ENCODE measurements at places on chromosomes 5 and 9.

GRCh38 chr9:124739360-124739759 lies 31.8 kb downstream of the NR6A1 start:
- DNase-seq, result no peak

DNA sequence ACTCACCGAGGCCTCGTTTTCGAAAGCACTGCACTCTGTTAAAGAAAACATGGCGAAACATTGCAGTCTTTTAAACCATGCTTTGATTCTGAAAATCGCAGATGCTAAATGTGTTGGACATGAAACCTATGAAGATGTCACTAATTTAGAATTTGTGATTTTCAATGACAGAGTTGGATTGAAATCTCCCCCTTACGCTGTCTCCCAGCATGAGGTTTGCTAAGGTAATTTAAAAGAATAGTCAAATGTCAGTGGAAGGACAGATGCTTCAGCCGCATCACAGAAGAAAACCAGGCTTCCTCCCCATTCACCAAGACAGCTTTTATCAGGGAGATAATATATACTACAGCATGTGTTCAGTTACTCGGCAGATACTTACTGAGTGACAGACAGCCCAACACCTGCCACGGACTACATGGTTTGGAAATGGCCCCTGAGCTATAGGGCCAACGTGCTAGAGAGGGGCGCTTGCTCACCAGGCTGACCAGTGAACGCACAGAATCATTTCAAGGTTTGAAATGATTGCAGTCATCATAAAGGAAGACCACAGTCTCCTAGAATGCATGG lies 136.9 kb downstream of the ADAMTS16 start:
- DNase-seq, result no peak

GRCh38 chr5:156479849-156480248 lies 152.9 kb downstream of the SGCD start:
- DNase-seq, result no peak

GRCh38 chr9:95444160-95444559 lies 72.6 kb downstream of the PTCH1 start:
- no peak for DNase-seq

- DNase-seq, result no peak
Measured at GRCh38 chr5:173736923-173737412, 120.5 kb upstream of the BOD1 start.

GRCh38 chr9:137781906-137782585 lies 95.5 kb upstream of the CACNA1B start:
- DNase-seq, result no peak

DNA sequence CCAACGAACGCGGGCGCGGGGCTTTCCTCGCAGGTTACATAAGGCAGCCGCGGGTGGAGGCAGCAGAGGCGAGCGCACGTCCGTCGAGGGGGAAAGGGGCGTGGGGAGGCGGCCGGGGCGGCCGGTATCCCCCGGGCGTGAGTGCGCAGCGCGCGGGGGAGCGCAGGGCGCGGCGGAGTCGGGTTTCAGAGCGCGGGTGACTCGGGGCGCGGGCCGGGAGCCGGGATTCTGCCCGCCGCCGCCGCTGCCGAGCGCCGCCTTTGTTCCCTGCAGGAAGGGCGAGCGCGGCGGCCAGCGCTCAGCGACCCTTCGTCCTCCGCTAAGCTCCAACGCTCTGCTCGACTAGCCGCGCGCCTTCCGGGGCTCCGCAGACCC lies at the start of gene COL15A1:
TSS of gene COL15A1 (plus strand) at position 226 of the 375 bp plus-strand sequence. CDS start 155 bp downstream, outside the sequence.
- DNase-seq, result no peak

GRCh38 chr5:36392818-36393217 lies 91.1 kb upstream of the RANBP3L start:
- no peak for DNase-seq

- DNase-seq, result no peak
Measured at GRCh38 chr9:32735476-32735875, 47.9 kb upstream of the TMEM215 start.

GRCh38 chr9:108779551-108780325 lies 76.0 kb downstream of the ACTL7B start:
- DNase-seq, result no peak

- DNase-seq, result no peak
Measured at GRCh38 chr5:18219241-18219640, 585.0 kb downstream of the TAF11L14 start.

DNA sequence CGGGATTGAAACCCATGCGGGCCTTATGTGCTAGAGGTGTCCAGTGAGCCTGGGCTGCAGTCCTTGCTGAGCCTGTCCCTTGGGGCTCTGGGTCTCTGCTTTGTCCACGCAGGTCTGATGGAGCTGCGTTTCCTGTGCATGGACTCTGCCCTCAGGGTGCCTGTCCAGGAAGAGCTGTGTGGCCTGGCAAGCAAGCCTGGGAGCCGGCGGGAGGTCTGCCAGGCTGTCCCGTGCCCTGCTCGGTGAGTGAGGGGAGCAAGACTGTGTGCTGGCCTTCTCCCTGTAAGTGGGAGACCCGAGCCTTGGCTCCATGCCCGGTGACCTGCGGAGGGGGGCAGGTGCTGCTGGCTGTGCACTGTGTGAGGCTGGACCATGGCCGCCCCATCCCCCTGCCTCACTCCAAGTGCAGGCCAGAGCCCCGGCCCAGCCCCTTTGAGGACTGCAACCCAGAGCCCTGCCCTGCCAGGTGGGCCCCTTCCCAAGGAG lies 11.2 kb upstream of the CACFD1 start:
- DNase-seq, result no peak
